ENCODE measurements at places on chromosomes 5 and 9.

DNA sequence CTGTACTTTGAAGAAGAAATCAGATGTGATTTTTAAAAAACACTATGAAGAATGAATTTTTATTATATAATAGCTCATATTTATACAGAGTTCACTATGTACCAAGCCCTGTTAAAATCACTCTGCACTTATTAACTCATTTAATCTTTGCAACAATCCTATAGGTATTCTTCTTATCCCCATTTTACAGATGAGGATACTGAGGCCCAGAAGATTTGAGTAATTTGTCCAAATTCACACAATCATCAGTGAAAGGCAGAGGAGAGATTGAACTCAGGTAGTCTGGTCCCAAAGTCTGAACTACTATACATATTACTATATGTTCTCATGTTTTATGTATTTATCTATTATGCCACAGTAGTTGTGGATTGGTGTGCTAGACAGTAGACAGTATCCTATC, 16.1 kb downstream of the PLAC8L1 start:
- no peak for DNase-seq

GRCh38 chr5:41465493-41466171, 44.8 kb downstream of the PLCXD3 start:
- DNase-seq: no peak

DNA sequence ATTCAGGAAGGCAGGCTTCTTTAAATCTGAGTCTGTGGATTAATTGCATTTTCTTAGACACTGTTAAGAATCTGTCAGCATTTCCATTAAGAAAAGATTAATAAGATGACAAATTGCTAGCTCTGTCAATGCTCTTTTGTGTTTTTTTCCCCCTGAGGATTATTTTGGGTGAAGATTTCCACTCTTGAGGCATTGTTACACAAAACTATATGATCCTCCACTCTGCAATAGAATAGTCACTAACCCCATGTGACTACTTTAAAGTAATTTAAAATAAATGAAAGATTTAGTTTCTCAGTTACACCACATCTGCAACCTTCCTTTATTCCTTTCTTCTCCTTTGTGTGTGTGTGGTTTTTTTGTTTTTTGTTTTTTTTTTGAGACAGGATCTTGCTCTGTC, 82.0 kb downstream of the ACER2 start:
- no peak for DNase-seq

GRCh38 chr5:80275347-80275746, 19.5 kb upstream of the SERINC5 start:
- DNase-seq: no peak

- DNase-seq: no peak
Observed at GRCh38 chr5:144028058-144028457, 142.4 kb downstream of the YIPF5 start.

GRCh38 chr9:77462066-77462465, 186.1 kb downstream of the GNA14 start:
- DNase-seq: no peak

GRCh38 chr9:35510754-35511428, 21.0 kb downstream of the RUSC2 start:
- no peak for DNase-seq

DNA sequence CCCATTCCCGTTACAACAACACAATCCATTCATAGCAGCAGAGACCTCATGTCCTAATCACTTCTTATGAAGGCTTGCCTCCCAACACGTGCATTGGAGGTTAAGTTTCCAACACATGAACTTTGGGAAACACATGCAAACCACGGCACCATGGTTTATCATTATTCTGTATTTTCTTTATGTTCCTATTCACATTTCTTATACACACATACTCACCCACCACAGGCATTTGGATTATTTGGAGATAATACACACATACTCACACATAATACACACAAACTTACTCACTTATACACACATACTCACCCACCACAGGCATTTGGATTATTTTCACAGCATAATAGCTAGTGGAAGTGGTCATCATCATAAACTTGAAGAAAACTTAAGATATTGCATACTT, 75.6 kb downstream of the C7 start:
- no peak for DNase-seq

- DNase-seq: no peak
Observed at GRCh38 chr9:133207540-133208170, 1.4 kb downstream of the OBP2B start.

- no peak for DNase-seq
Observed at GRCh38 chr9:131476777-131477345, 25.9 kb upstream of the POMT1 start.

DNA sequence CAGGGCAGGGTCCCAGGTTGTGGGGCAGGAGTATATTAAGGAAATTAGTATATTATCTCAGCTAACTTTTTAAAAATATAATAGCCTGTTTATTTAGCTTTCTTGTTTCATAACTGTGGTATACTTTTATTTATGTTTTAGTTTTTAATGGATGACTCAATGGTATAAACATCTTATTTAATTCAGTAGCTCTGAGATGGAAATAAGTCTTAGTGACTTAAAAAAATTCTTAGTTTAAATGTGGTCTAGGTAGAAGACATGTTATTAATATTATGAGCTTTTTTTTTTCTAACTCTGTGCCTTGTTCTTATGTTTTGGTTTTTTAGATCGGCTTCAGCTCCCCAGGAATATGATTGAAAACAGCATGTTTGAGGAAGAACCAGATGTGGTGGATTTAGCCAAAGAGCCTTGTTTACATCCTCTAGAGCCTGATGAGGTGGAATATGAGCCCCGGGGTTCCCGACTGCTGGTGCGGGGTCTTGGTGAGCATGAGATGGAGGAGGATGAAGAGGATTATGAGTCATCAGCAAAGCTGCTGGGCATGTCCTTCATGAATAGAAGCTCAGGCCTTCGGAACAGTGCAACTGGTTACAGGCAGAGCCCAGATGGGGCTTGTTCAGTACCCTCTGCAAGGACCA, 43.1 kb downstream of the LNPEP start:
- no peak for DNase-seq

DNA sequence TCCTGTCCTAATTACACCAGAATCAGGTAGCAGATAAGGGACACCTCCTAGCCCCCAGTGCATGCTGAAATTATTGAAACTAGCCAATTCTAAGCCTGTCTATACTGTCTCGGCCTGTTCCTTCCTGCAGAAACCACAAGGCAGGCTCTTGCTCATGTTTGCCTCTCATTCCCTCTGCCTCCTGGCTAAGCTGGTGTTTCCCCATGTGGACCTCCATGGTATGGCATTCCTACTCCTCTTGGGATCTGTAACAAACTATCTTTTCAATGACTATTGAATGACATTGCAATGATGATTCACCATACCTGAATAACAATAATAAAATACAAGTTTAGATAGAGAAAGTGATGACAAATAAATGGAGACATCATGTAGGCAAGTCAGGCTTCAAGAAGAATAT, 35.6 kb upstream of the ADAMTS16 start:
- no peak for DNase-seq

DNA sequence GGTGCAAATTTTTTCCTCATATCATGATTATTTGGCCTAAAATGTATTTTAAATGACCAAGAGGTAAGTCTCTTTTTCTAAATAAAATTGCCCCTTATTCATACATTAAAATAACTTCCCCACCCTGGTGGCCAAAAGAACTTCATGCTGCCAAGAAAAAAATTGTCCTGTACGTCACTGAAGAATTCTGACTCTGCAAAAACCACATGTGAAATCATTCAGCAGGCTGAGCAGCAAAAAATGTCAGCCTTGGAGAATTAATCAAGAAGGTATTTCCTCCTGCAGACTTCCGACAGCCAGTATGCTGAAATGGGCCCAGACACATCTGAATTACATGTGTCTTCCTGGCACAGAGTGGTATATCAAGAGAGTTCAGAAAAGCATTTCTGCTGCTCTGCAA, 94.6 kb upstream of the HMHB1 start:
- no peak for DNase-seq

DNA sequence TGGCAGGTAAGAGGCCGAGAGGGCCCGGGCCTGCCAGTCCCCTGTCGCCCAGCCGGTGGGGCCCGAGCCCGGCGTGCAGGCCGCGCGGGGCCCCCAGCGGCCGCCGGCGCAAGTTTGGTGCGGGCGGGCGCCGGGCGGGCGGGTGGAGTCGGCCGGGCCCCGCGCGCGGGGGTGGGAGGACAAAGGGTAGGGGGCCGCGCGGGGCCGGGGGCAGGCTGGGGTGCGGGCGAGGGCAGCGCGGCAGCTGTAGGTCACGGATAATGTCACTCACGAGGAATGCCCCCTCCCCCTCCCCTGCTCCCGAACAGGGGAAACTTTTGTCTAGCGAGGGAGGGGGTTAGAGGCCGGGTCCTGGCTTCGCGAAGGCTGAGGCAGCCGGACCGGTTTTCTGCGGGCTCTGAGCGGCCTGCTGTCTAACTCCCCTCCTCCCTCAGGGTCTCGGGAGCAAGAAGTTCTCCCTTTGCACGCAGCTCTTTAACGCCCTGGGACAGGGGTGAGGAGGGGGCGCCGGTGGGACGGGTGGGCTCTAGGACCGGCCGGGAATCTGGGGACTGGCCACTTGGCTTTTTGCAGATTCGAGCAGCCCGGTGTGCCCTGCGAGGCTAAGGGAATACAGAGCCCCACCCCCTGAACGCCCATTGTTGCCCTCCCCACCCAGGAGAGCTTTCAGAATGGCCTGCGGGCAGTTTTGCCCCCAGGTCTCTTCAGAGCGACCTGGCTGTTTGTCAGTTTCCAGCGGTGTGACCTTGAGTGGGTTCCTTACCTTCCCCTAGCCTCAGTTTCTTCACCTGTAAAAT, 21.3 kb upstream of the NDST1 start:
- peak; percentile 28 for DNase-seq

DNA sequence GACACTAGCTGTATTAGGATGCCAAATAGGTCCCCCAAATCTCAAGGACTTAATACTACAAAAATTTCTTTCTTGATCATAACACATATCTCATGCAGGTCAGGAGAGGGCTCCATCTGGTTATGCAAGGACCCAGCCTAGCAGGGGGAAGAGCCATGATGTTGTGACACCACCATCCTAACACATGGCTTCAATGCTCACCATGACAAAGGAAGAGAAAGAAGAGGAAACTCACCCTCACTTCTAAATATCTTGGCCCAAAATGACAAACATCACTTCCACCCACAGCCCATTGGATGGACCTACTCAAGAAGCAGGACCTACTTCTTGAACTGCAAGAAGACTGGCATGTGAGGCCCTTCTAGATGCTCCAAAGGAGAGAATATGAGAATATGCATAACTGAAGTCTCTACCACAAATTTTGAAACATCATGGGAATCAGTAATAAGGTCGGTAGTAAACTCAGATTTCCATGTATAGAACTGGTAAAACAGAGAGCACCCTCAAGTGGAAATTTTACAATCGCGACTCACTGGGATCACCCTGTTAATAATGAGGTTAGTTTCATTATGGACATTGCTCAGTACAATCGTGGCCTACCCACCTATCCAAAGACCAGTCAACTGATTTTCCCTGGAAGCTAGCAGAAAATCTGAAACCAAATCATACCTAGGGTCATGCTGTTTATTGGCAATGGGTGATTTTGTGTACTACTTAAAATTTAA, 308.2 kb downstream of the ACTL7B start:
- DNase-seq: no peak

DNA sequence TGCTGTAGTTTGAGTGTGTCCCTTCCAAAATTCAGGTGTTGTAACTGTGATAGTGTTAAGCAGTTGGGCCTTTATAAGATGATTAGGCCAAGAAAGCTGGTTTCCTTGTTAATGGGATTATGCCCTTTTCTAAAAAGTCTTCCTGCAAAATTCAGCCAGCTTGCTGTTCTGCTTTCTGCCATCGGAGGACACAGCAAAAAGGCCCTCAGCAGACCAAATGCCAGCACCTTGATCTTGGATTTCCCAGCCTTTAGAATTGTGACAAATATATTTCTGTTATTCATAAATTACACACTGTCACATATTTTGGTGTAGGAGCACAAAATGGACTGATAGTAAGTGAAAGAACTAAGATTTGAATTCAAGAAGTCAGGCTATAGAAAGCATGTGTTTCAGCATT, 203.2 kb downstream of the IZUMO3 start:
- no peak for DNase-seq

GRCh38 chr9:128024761-128025308, 42.3 kb downstream of the NAIF1 start:
- DNase-seq: no peak

GRCh38 chr5:13328316-13328715, 616.2 kb downstream of the DNAH5 start:
- no peak for DNase-seq

GRCh38 chr5:204001-204400, 12.7 kb downstream of the LRRC14B start:
- no peak for DNase-seq

- DNase-seq: no peak
Observed at GRCh38 chr9:4293293-4293941, 6.5 kb downstream of the GLIS3 start.

GRCh38 chr9:127197861-127198430, 66.6 kb upstream of the GARNL3 start:
- no peak for DNase-seq
